Neural cell (in vitro differentiated cells): ENCODE measurements at places on chromosomes 1 and 21. TPM values are rescaled to one million over a fixed set of nuclear protein-coding genes. Genes with fewer than 3 reads are reported as not detected.

DTL gene
- 0.76 and 1.1 TPM in 2 replicates for polyA plus RNA-seq

PTCH2 gene
- 0.78 and 1.3 TPM in 2 replicates for polyA plus RNA-seq

IL12RB2 gene
- polyA plus RNA-seq: not detected in 2 replicates

OPTC gene
- polyA plus RNA-seq: not detected in 2 replicates

B4GALT2 gene
- 129 and 147 TPM in 2 replicates for polyA plus RNA-seq

CBR3 gene
- not detected in 2 replicates for polyA plus RNA-seq

OR2L13 gene
- 1.2 TPM in 1 of 2 replicates, not detected in the other for polyA plus RNA-seq

THEM5 gene
- polyA plus RNA-seq: not detected in 2 replicates

SPATA45 gene
- polyA plus RNA-seq: 1.8 TPM in 1 of 2 replicates, not detected in the other

PADI2 gene
- polyA plus RNA-seq: 1.6 and 2.2 TPM in 2 replicates

ADAR gene
- 51.4 and 59.3 TPM in 2 replicates for polyA plus RNA-seq

CYP4B1 gene
- not detected in 2 replicates for polyA plus RNA-seq

CHD1L gene
- 25.9 and 29.5 TPM in 2 replicates for polyA plus RNA-seq

SOX13 gene
- polyA plus RNA-seq: 1.7 TPM in 2 replicates

ETS2 gene
- polyA plus RNA-seq: 10.4 and 11.6 TPM in 2 replicates

GUCA2A gene
- polyA plus RNA-seq: not detected in 2 replicates

CDCA8 gene
- polyA plus RNA-seq: 0.72 and 1.0 TPM in 2 replicates

SYCP1 gene
- not detected in 2 replicates for polyA plus RNA-seq

SYT2 gene
- 0.04 and 0.16 TPM in 2 replicates for polyA plus RNA-seq

C1QA gene
- polyA plus RNA-seq: not detected in 2 replicates

B3GALNT2 gene
- 19.0 and 29.0 TPM in 2 replicates for polyA plus RNA-seq

KRTAP11-1 gene
- polyA plus RNA-seq: not detected in 2 replicates

SH3BGR gene
- polyA plus RNA-seq: 5.5 and 13.8 TPM in 2 replicates

ANGPTL3 gene
- not detected in 2 replicates for polyA plus RNA-seq

ZNF593OS gene
- not detected in 2 replicates for polyA plus RNA-seq

NUAK2 gene
- 1.4 and 2.9 TPM in 2 replicates for polyA plus RNA-seq

SPATA1 gene
- polyA plus RNA-seq: 0.17 TPM in 1 of 2 replicates, not detected in the other

DCST2 gene
- 0.76 and 1.8 TPM in 2 replicates for polyA plus RNA-seq

LCE1D gene
- polyA plus RNA-seq: not detected in 2 replicates

PRR9 gene
- polyA plus RNA-seq: not detected in 2 replicates

LCE3E gene
- not detected in 2 replicates for polyA plus RNA-seq

C21orf91 gene
- 16.9 and 19.6 TPM in 2 replicates for polyA plus RNA-seq

ADORA3 gene
- not detected in 2 replicates for polyA plus RNA-seq

FTCD gene
- 1.4 and 2.0 TPM in 2 replicates for polyA plus RNA-seq

FCRL6 gene
- polyA plus RNA-seq: not detected in 2 replicates

DVL1 gene
- polyA plus RNA-seq: 100 and 102 TPM in 2 replicates

POU3F1 gene
- 2.6 and 3.1 TPM in 2 replicates for polyA plus RNA-seq

WNT9A gene
- polyA plus RNA-seq: 0.57 and 1.4 TPM in 2 replicates

PRMT6 gene
- polyA plus RNA-seq: 19.0 and 19.1 TPM in 2 replicates

OR2AK2 gene
- polyA plus RNA-seq: not detected in 2 replicates

SLC1A7 gene
- polyA plus RNA-seq: not detected in 2 replicates

VSIG8 gene
- polyA plus RNA-seq: 0.37 TPM in 1 of 2 replicates, not detected in the other

IFI44L gene
- 0.10 TPM in 1 of 2 replicates, not detected in the other for polyA plus RNA-seq
